ENCODE measurements at places on chromosomes 12 and 14.

- no peak for DNase-seq
These were observed 1.6 kb downstream of the CCDC63 start for GRCh38 chr12:110848314-110848923.

DNA sequence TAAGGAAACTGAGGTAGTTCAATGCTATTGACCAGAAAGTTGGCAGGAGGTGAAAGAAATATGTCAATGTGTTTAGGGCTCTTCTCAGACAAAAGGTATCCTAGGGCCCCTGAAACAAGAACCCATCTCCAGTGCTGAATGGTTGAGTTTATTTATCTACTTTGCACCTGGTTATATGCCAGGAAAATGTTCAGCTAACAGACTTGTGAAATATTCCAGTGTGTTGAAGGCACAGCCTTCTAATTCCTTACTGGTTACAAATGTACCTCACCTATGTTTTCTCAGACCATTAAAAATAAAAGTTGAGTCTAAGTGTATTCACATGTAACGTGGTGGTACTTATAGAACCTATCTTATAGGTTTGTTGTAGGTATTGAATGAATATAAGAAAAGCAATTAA, 511.7 kb upstream of the SEL1L start:
- no peak for DNase-seq

GRCh38 chr12:103169-103981, 36.8 kb downstream of the IQSEC3 start:
- DNase-seq = no peak

DNA sequence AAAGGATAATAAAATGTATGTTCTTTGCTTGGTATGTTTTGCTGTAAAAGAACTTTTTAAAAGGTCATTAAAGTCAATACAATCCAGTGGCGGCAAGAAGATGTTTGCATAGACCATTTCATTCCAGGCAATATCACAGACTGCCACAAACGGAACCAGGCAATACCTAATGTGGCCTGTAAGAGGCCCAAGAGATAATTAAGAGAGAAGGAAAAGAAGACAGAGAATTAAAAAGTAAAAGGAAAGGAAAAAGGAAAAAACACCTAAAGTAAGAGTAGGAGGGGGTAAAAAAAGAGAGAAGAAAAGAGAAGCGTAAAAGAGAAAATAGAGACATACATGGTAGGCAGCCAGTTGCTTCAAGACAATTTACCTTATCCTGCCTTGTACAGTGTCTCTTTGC, 6.8 kb upstream of the ARHGAP5 start:
- no peak for DNase-seq

DNA sequence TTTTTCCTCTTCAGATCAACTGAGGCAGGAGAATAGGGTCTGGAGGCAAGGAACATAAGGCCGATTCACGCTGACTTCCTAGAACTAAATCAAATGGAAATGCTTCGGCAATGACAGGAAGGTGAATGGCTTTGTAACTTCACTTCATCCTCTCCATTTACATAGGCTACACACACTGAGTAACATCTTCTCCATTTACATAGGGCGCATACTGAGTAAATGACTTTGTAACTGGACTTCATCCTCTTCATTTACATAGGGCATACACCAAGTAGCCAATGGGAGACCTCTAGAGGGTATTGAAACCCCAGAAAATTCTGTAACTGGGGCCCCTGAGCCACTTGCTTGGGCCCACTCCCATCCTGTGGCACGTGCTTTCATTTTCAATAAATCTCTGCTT, 71.0 kb upstream of the CPSF6 start:
- DNase-seq = no peak

DNA sequence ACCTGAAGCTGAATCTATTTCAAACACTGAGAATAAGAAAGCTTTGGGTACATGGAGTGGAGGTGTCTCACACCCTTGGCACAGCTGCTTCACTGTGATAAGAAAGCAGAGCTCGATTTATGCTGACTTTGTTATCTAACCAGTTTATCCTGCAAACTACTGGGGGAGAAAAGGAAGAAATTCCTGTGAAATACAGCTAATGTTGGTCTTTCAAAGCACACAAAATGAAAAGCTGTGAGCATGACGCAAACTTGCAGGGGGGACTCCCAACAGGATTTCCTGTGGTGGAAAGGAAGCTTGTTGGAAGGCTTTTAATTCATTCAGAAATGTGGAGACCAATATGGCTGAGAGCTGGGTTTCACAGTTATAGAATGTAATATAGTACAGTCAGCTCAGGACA, 53.4 kb downstream of the SRGAP1 start:
- DNase-seq = no peak

GRCh38 chr12:51590347-51591015, 552 bp upstream of the SCN8A start:
- DNase-seq = peak; percentile 60

GRCh38 chr12:7460375-7461259, 16.7 kb upstream of the CD163L1 start:
- peak; percentile 21 for DNase-seq

- no peak for DNase-seq
These were observed 6.7 kb downstream of the ARHGAP5 start for GRCh38 chr14:32083789-32084188.

GRCh38 chr14:39265806-39266524, 32.2 kb downstream of the MIA2 start:
- DNase-seq = no peak

GRCh38 chr12:22856178-22856577, 231.2 kb downstream of the ETNK1 start:
- no peak for DNase-seq

GRCh38 chr12:45336331-45336730, 120.4 kb downstream of the ANO6 start:
- no peak for DNase-seq

DNA sequence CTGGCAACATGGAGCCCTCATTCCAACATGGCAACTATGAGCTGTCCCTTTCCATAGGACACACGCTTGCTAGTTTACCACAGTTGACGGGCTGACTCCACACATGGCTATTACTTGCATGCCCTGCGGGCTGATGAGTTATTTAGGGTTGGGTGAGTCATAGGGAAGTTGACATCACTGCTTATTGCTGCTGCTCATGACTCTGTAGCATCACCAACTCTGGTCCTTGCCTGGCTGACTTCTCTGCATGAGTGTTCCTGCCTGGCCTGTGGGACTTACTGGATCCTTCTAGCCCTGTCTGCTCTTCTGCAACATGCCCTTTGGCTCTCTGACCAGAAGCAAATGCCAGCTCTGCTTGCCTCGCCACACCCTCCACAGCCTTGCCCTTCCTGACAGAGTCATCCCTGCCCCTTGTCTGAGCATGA, 199.5 kb downstream of the ANO6 start:
- DNase-seq = no peak

DNA sequence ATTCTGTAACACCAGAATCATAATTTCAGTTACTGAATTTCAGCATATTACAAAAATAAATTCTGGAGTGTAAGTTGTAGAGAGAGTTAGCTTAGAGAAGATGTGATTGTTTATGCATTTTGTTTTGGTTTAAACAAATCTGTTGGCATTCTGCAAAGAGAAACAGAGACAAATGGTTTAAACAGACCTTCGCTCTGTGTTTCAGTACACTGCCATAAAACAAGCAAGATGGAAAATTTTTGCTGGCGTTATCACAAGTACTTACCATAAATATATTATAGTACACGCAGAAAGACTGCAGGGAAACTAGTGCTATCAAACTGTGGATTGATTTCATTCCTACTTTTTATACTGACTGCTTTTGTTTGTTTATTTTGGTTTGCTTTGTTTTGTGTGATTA, 850.3 kb upstream of the FOXG1 start:
- DNase-seq = no peak

GRCh38 chr12:99383258-99383657, 264.3 kb upstream of the GARIN6 start:
- DNase-seq = no peak

DNA sequence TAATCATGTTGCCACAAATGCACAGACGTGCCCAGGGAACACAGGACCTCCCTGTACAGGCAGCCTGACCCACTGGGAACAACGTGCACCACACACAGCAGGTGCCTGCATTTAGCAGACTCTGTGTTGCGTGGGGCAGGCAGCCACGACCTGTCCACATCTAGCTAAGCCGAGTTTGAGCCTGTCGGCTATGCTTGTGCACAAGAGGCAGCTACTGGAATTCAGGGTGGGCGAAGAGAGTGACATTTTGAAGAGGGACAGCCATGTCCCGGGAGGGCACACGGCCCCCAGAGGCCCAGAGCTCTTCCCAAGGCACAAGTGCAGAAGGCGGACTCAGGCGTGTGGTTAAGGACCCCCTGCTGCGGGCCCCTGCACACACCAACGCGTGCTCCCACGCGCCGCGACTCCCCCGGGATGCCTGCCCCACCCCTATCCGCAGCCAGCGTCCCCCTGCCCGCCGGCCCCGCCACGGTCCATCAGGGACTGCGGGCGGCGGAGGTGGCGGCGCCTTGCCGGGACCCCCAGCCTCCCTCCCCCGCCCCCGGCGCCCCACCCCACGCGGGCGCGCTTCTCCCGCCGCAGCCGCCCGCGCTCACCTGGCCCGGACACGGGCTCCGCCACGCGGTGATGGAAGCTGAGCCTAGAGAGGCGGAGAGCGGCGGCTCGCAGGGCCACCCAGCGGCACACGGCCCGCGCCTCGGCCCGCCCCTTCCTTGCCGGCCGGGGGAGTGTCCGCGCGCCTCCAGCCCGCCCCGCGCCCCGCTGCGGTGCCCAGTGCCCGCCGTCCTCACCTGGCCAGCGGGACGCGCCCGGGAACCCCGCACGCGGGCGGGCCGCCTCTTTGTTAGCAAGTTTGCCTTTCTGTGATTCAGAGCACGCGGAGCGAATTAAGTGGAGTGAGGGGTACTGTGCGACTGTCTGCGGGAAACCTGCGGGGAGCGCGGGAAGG, 125.3 kb upstream of the PRMT8 start:
- DNase-seq = no peak

Measured in stimulated activated CD8-positive, alpha-beta memory T cell treated with anti-CD3 and anti-CD28 coated beads, Interleukin-15, amount 100 ng/mL, for 24 hours (primary cell).